ENCODE measurements at places on chromosomes 2 and 18. TPM values are rescaled to one million over a fixed set of nuclear protein-coding genes. Genes with fewer than 3 reads are reported as not detected.

- no peaks in the 10 kb centered on the region for H3K36me3 ChIP-seq
- DNase-seq, result no peak
- H3K27ac ChIP-seq, result no peak overlapping the region
- H3K4me1 ChIP-seq, result no peaks in the 10 kb centered on the region
- 0 out of 2 replicates have a peak, but pooled peaks cover 3% of the 10 kb centered on the region for H3K27me3 ChIP-seq
- H3K4me3 ChIP-seq, result no peak overlapping the region
These were observed 215.1 kb upstream of the TRIB2 start for GRCh38 chr2:12501469-12502158.

The UGT1A8 gene
- 0.18 TPM for total RNA-seq

The SERPINB12 gene
- not detected for total RNA-seq

DNA sequence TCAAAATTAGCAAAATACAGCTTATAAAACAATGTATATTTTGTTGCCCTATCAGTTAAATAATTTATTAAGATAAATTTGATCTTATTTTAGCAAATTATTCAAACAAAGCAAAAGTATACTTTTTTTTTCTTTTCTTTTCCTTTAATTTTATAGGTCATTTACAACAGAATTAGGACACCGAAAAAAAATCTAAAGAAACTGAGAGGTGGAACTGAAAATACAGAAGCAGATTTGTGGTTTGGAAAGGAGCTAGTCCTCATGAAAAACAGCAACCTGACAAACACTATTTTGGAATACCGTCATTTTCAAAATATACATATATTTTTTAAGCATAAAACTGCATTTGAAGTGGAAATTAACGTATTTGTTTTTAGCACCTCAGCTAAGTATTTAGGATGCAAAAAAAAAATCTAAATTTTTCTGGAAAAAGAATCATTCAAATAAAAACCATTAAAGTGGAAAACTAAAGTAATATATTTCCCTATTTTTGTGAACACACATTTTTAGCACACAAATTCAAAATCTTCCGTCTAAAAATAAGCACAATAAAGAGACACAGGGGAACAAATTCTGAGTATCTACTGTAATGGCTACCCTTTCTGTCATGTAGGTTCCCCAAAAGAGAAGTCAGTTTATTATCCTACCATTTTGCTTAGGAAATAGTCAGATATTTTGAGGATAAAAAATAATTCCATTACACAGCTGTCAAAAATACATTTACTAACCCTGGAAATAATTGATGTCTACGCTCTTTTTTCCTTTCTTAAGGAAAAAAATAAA is 2.7 kb downstream of the CCDC88A start:
- DNase-seq, result peak; percentile 82
- H3K4me1 ChIP-seq, result peaks cover 42% of the 10 kb centered on the region
- H3K4me3 ChIP-seq, result peak overlapping the region; percentile 83

The ANKRD30BL gene
- total RNA-seq, result not detected

The RAB31 gene
- not detected for total RNA-seq

DNA sequence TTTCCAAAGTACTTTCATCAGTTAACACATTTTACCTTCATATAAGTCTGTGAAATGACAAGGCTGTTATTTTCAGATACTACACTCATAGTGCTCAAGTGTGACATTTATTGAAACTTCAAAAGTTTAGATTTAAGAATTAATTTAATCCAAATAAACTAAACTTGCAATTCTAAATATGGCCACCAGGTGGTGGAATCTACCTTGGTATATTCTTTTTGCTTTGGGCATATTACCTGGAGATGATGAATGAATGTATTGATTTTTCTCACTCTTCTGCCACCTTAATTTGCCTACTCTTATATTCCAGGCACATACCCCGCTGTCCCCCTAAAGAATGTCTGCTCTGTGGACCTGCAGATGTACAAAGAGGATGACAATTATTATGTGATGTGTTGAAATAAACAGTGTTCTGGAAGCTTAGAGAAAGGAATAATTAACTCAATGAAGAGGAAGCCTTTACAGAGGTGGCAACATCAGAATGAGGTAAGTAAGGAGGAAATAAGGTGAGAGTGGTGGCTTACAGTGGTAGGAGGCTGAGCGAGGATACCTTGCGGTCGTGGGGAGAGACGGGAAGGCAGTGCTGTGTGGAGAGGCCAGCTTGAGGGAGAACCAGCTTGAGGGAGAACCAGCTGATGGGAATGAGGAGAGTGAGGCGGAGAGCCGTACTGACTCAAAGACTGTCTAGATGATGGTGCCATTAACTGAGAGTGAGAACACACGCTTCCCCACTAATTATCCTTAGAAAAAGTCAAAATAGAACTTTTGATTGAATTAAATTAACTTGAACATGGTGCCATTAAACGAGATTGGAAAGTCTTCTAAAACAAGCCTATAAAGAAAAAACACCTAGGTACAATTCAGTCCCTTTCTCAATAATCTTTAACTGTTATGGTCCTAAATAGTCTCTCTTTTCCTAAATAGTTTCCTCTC is 179.5 kb downstream of the CELF4 start:
- H3K27me3 ChIP-seq, result no peaks in the 10 kb centered on the region
- H3K4me3 ChIP-seq, result no peak overlapping the region
- no peak overlapping the region for H3K27ac ChIP-seq
- peak; percentile 82 for DNase-seq
- H3K4me1 ChIP-seq, result no peaks in the 10 kb centered on the region

GRCh38 chr2:179843541-179843940 is 17.9 kb downstream of the ZNF385B start:
- H3K27ac ChIP-seq, result no peak overlapping the region
- H3K4me1 ChIP-seq, result no peaks in the 10 kb centered on the region
- H3K4me3 ChIP-seq, result no peak overlapping the region

The DNER gene
- not detected for total RNA-seq

DNA sequence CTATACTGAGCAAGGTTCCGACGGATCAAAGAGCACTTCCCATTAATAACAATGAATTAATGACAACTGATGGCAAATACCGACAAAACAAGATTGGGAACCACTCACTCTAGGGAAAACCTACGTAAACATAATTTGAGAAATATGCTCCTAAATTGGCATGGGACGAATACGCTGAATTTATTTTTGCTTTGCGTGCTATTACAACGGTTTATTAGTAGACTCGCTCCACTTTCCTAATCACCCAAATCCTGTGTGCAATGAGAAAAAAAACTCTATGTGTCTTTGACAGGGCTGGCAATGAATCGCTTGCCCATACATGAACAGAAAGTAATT is 536 bp upstream of the SLC25A12 start:
- peaks cover 16% of the 10 kb centered on the region for H3K36me3 ChIP-seq
- peaks cover 3% of the 10 kb centered on the region for H3K27me3 ChIP-seq
- H3K4me1 ChIP-seq, result peaks cover 25% of the 10 kb centered on the region
- DNase-seq, result no peak
- peak overlapping the region; percentile 88 for H3K4me3 ChIP-seq

The ASIC4 gene
- total RNA-seq, result 0.32 TPM

DNA sequence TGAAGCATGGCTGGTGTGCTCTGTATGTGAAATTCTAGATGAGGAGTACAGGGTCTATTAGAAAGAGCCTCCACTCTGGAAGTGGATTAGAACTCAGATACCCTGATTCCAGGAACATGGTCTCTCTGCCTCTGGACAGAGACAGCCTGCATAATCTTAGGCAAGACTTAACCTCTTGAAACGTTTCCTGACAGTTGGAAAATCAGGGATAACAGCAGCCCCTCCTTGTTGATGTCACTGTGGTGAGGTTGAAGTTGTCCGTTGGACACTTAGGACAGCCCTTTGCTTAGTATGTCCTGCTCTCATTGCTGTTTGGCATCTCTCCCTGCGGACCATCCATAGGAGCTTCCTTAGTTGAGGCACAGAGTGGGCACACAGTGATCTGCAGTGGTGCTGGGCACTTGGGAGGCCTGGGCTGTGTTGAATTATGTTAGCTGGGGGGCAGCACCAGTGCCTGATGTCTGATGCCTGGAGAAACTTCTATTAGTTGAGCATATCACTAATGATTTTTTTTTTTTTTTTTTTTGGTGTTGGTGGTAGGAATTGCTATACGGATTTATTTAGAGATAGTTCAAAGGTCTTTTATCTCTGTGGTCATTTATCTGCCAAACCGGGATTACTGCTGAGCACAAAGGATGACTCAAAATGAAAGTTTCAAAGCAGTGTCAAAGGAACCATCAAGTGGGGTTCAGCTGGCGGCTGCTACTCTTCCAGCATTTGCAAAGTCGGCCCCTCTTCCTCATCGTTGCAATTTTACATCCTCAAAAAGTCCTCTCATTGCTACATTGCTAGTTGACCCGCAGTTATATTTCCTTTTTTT is 28.8 kb downstream of the SETBP1 start:
- H3K27me3 ChIP-seq, result no peaks in the 10 kb centered on the region
- 0 out of 2 replicates have a peak, but pooled peaks cover 2% of the 10 kb centered on the region for H3K4me1 ChIP-seq
- H3K36me3 ChIP-seq, result no peaks in the 10 kb centered on the region
- H3K4me3 ChIP-seq, result no peak overlapping the region
- DNase-seq, result no peak

- no peak overlapping the region for H3K4me3 ChIP-seq
- no peaks in the 10 kb centered on the region for H3K4me1 ChIP-seq
- H3K27ac ChIP-seq, result no peak overlapping the region
These were observed 1116.4 kb downstream of the SOCS6 start for GRCh38 chr18:71405169-71405809.

The CFC1 gene
- total RNA-seq, result not detected

GRCh38 chr2:128556089-128556488 is 237.4 kb upstream of the HS6ST1 start:
- no peak overlapping the region for H3K27ac ChIP-seq
- no peaks in the 10 kb centered on the region for H3K36me3 ChIP-seq
- H3K4me1 ChIP-seq, result no peaks in the 10 kb centered on the region
- H3K27me3 ChIP-seq, result no peaks in the 10 kb centered on the region

GRCh38 chr2:231176066-231176465 is 22.4 kb upstream of the ARMC9 start:
- H3K4me3 ChIP-seq, result no peak overlapping the region
- no peaks in the 10 kb centered on the region for H3K4me1 ChIP-seq
- DNase-seq, result no peak
- H3K27me3 ChIP-seq, result no peaks in the 10 kb centered on the region
- H3K27ac ChIP-seq, result no peak overlapping the region
- peaks cover 17% of the 10 kb centered on the region for H3K36me3 ChIP-seq

GRCh38 chr18:59685501-59685900 is 11.7 kb downstream of the CCBE1 start:
- no peak overlapping the region for H3K27ac ChIP-seq
- no peak overlapping the region for H3K4me3 ChIP-seq
- no peaks in the 10 kb centered on the region for H3K27me3 ChIP-seq
- H3K4me1 ChIP-seq, result no peaks in the 10 kb centered on the region

- no peak overlapping the region for H3K27ac ChIP-seq
- H3K27me3 ChIP-seq, result no peaks in the 10 kb centered on the region
- DNase-seq, result no peak
- H3K4me1 ChIP-seq, result peaks cover 18% of the 10 kb centered on the region
- no peaks in the 10 kb centered on the region for H3K36me3 ChIP-seq
These were observed 1.9 kb upstream of the UXS1 start for GRCh38 chr2:106195981-106196380.

DNA sequence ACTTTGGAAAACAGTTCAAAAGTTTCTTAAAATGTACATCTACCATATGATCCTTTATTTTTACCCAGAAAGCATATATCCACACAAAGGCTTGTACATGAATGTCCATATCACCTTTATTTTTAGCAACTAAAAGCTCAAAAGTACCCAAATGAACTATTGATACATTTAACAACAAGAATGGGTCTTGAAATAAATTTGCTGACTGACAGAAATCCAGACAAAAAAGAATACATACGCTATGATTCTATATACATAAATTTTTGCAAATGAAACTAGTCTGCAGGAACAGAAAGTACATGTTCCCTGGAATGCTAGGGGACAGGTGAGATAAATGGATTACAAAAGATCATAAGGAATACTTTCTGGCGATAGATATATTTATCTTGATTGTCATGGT is 96.3 kb upstream of the KYNU start:
- no peak overlapping the region for H3K27ac ChIP-seq
- H3K36me3 ChIP-seq, result no peaks in the 10 kb centered on the region
- H3K4me3 ChIP-seq, result no peak overlapping the region
- no peak for DNase-seq

GRCh38 chr18:26696308-26696707 is 148.0 kb upstream of the KCTD1 start:
- H3K27ac ChIP-seq, result no peak overlapping the region
- no peak overlapping the region for H3K4me3 ChIP-seq
- H3K36me3 ChIP-seq, result no peaks in the 10 kb centered on the region
- H3K27me3 ChIP-seq, result no peaks in the 10 kb centered on the region
- no peaks in the 10 kb centered on the region for H3K4me1 ChIP-seq

DNA sequence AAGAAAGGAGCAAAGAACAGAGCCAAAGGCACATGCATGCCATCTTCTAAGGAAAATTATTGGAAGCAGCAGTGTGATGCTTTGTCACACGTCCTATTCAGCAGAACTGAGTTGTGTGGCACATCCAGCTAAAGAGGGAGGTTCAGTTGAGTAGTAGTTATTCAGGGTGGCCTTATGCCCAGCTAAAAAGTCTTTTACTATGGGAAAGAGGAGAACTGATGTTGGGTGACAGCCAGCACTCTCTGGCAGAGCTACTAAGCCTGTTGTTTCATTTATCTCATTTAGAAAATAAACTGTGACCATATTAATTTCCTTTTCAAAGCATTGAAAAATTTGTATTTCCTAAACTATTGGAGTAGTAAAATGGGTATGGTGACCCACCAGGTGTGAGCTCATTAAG is 18.5 kb downstream of the ITGA6 start:
- H3K36me3 ChIP-seq, result no peaks in the 10 kb centered on the region
- H3K4me1 ChIP-seq, result no peaks in the 10 kb centered on the region
- no peak for DNase-seq
- no peak overlapping the region for H3K4me3 ChIP-seq

DNA sequence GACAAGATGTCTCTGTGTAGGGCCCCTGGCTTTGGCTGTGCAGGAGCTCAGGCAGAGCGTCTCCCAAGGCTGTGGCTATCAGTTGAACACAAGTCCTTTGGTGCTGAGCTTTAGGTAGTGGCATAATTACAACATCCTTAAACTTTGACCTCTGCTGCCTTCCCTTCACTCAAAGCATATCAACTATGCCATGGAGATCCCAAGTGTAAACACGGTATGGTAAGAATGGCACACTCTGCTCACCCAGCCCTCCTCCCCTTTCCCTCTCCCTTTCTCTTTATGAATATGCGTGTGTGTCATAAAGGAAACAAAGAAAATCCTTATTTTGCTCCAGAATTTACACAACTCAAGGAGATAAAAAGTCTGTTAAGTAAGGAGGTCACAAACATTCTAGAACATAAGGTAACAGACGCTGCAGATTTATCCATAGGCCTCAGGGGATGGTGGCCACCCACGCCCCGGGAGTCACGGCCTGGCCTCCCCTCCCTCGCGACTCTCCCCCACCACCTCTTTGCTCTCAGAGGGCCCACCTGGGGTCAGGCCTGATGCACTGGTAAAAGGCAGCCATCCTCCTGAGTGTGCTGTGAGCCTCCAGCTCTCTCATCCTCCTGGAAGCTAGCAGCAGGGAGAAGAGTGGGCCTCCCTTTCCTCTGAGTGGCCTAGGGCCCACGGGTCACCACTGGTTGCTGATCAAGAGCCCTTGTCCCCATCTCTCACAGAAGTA is 67.3 kb downstream of the CRACDL start:
- H3K27me3 ChIP-seq, result no peaks in the 10 kb centered on the region
- H3K27ac ChIP-seq, result no peak overlapping the region
- no peaks in the 10 kb centered on the region for H3K36me3 ChIP-seq
- H3K4me3 ChIP-seq, result no peak overlapping the region
- peaks cover 13% of the 10 kb centered on the region for H3K4me1 ChIP-seq

- no peak for DNase-seq
- H3K36me3 ChIP-seq, result no peaks in the 10 kb centered on the region
- no peak overlapping the region for H3K27ac ChIP-seq
- no peak overlapping the region for H3K4me3 ChIP-seq
- H3K4me1 ChIP-seq, result peaks cover 10% of the 10 kb centered on the region
These were observed 182.7 kb upstream of the SIX2 start for GRCh38 chr2:45191976-45192375.

The PMAIP1 gene
- 52.8 TPM for total RNA-seq

The FAM228B gene
- 6.4 TPM for total RNA-seq
